ENCODE measurements at places on chromosomes 3 and 15. TPM values are rescaled to one million over a fixed set of nuclear protein-coding genes. Genes with fewer than 3 reads are reported as not detected.

DNA sequence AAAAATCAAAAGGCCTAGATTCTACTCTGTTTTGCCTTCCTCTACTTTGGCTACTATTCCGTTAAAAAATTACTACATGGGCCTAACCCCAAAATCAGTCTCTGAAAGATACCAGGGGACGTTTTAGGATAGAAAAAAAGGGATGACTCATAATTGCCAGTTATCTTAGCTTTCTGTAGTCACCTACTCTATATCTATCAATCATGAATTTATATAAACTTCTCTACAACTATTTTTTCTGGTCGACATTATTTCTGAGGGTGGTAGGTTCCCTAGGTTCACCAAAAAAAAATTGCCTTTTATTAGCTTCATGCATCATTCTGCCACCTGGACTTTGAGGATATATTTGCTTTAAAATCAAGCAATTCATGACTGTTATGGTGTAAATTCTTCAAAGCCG lies 36.5 kb downstream of the RAF1 start:
- DNase-seq, result no peak

DNA sequence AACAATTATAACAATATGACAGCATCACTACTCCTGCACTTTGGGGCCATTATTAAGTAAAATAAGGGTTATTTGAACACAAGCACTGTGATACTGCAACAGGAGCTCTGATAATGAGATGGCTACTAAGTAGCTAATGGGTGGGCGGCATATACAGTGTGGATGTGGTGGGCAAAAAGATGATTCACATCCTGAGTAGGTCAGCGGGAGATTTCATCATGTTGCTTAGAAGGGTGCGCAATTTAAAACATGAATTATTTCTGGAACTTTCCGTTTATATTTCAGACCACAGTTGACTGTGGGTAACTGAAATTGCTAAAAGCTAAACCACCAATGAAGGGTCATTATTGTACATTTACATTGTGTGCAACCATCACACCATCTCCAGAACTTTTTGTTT lies 42.3 kb downstream of the FBXO22 start:
- DNase-seq, result no peak

DNA sequence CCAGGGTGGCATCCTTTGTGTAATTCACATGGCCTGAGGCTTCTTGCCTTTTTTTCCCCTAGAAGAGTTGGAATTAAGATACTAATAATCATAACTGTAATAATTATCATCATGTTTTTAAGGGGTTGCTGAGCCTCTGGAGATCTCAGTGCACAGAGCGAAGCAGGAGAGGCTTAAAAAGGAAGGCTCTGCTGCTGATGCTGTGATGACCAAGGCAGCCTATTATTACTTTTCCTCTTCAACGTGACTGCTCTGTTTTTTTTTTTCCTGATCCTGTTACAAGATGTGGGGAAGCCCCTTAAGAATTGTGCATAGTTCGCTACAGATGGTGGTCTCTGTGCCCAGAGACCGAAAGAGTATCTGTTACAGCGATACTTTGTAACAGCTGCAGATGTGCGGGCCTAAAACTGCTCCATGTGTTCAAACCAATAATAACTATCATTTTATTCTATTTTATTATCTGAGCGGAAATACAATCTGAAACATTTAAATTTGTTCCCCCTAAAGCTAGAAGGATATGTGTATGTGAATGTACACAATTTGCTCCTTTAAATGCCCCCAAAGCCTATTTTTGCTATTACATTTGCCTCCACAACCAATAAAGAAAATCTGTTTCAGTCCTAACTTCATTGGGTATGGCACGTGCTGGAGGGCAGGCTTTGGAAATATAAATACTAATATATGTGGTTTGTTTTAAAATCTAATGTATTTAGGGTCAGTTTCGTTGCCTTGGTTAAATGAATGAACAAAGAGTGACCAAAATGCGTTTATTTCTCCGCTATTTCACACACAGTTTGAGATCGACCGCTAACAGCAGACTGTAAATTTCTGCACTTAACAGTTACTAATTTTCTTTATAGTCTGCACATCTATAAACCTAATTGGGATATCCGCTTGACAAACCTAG lies 4.6 kb downstream of the SHOX2 start:
- no peak for DNase-seq

DNA sequence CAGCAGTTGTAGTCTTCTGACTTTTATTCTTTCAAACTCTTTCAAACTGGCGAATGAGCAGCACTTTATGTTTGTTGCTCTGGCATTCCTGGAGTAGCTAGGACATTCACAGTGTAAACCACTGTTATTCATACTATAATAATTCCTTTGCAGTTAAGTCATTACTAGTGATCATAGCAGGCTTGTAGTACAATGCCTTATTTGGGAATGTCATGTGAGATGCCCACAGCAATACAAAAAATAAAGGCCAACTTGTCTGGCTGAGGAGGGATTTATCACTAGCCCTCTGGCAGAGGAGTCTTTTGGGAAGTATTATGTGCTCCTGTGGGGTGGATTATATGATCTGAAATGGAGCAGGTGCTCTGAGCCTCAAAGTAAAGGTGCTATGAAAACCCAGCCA lies 197.2 kb downstream of the VGLL3 start:
- no peak for DNase-seq

DNA sequence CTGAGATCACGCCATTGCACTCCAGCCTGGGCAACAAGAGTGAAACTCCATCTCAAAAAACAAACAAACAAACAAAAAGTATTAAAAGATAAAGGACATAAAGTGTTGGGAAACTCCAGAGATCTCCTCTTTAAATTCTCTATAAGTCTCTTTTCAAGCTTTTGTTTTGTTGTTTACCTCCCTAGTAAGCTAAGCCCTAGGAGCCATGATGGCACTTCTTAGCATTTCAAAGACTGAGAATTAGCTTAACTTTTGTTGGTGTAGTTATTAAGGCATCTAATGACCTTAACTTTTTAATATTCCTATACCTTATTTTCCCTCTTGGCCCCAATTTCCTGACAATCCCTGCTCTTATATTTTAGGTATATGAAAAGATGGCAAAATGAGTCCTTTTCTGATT lies 157.3 kb downstream of the ZNF609 start:
- DNase-seq, result no peak

The TYRO3 gene
- polyA plus RNA-seq, result 79.6 TPM

GRCh38 chr3:48064292-48064829 lies 48.1 kb upstream of the MAP4 start:
- no peak for DNase-seq

The FAM107A gene
- 55.5 TPM for polyA plus RNA-seq

The SLC12A8 gene
- polyA plus RNA-seq, result 5.2 TPM

GRCh38 chr15:99542828-99543227 lies 23.0 kb upstream of the MEF2A start:
- DNase-seq, result no peak

GRCh38 chr3:106093616-106094015 lies 224.8 kb upstream of the CBLB start:
- no peak for DNase-seq

DNA sequence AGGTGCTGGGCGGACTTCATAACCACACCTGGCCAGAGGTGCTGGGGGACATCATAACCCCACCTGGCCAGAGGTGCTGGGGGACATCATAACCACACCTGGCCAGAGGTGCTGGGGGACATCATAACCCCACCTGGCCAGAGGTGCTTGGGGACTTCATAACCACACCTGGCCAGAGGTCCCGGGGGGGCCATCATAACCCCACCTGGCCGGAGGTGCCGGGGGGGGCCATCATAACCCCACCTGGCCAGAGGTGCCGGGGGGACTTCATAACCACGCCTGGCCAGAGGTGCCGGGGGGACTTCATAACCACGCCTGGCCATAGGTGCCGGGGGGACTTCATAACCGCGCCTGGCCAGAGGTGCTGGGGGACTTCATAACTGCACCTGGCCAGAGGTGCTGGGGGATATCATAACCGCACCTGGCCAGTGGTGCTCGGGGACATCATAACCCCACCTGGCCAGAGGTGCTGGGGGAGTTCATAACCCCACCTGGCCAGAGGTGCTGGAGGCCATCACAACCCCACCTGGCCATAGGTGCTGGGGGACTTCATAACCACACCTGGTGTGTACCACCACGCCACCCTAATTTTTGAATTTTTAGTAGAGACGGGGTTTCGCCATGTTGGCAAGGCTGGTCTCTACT lies 10.7 kb upstream of the TUBGCP5 start:
- no peak for DNase-seq

The DGKG gene
- polyA plus RNA-seq, result 9.7 TPM

DNA sequence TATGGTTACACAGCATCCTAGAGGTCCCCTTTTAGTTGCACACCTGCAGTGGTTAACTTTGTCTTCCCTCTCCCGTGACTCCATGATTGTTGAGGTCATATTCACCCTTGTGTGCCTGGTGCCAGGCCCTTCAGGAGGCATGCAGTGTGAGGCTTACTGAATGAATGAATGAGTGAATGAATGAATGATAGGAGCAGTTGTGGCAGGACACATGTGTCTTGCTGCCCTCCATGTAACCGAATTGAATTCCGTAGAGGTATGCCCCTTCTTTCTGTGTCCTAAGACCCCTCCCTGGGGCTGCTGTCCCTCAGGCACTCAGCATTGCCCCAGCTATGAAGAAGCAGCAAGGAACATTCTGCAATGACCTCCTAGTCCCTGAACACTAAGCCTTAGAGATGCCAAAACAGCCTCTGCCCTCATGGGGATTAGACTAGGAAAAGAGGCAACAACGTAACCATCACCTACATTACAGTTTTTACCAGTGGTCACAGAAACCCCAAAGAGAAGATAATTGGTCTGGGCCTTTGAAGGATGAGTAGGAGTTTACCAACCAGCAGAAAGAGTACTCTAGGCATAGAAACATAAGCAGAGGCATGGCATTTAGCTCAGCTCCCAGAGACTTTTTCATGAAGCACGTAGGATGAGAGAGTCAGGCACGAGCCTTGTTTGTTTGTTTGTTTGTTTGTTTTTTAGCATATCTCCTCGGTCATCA lies 22.5 kb upstream of the CPNE9 start:
- no peak for DNase-seq

The GUCA1C gene
- polyA plus RNA-seq, result not detected

DNA sequence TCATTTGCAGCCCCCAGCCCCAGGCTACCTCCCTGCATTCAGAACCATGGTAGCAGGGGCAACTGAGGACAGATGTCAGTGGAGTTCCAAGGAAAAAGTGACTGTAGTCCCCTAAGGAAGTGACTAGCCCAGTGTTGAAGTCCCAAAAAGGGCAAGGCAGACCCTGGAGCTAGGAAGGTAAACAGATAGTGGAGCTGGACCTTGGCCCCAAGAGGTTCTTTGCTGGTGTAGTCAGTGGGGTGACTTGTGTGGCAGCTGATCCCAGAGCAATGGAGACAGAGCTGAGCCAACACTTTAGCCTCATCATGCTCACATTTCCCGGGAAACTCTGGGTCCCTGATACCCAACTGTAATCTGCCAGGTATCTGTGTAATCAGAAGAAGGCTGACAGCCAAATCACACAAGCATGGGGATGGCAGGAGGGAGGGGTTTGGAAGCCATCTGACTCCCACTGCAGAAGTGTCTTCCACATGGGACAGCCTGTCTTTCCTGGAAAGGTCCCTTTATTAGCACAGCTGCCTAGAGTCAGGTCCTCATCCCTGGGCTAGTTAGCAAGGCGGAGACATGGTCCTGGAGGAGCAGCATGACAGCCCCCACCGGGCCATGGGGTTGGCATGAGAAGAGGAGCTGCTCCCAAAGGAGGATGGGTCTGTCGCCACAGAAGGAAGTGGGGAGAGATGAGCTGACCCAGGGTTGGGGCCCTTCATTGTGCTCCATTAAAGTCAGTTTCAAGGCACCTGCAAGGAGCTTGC lies 39.8 kb downstream of the PXYLP1 start:
- no peak for DNase-seq

- no peak for DNase-seq
Observed at GRCh38 chr15:78353093-78353492, 12.9 kb downstream of the CRABP1 start.

- DNase-seq, result no peak
Observed at GRCh38 chr15:25860885-25861866, 2.0 kb downstream of the ATP10A start.

GRCh38 chr3:63818282-63819150 lies 583 bp upstream of the C3orf49 start:
- peak; percentile 94 for DNase-seq

DNA sequence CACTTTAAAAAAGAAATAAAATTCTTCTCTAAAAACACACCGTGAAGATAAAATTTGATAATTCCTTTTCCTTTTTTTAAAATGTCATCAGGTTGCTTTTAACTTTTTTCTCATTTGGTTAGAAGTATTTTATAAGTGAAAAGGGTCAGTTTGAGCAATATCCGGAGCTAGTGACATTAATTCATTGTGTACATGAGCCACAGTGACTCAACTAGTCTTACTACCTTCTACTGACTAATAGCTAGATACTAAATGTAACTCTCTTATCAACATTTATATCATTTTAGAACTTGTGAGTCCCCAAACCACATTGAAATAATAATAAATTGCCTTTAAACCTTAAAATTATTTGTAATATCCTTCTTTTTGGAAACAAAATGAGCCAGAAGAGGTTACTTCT lies 101.2 kb upstream of the ZBTB20 start:
- DNase-seq, result no peak

GRCh38 chr15:46129145-46129544 lies 494.3 kb downstream of the SQOR start:
- no peak for DNase-seq

- no peak for DNase-seq
Observed at GRCh38 chr3:72625602-72626337, 222.5 kb downstream of the SHQ1 start.

The GOLGA8T gene
- polyA plus RNA-seq, result 0.40 TPM

GRCh38 chr3:186070133-186070532 lies 38.8 kb downstream of the ETV5 start:
- DNase-seq, result no peak

GRCh38 chr15:42065468-42065867 lies 28.9 kb downstream of the PLA2G4D start:
- DNase-seq, result no peak

The GOLGA8N gene
- 13.5 TPM for polyA plus RNA-seq

- no peak for DNase-seq
Observed at GRCh38 chr3:101814835-101815234, 34.5 kb upstream of the NFKBIZ start.

DNA sequence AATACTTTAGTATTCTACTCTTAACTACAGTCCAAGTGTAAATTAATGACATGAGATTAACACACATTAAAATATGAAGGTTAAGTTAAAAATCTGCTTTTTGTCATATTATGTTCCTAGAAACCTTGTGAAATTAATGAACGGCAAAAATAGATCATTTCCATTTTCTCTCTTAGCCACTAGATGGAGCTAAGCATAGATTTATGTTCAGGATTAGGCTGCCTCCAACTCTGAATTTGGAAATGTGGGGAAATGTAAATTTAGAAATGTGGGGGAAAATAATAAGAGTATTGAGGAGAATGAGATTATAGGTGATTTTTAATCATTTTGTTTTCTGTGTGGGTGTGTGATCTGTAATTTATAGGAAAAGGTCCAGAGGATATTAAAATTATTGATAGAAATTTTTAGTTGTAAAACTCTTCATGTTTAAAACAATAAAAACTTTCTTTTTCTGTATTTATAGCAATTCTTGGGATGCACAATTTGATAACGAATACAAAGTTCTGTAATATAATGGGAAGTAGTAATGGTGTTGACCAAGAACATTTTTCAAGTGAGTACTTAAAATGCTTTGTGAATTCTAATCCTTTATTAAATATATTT lies 59.2 kb downstream of the TMOD3 start:
- DNase-seq, result peak; percentile 63

- peak; percentile 16 for DNase-seq
Observed at GRCh38 chr3:42572278-42572677, 9.5 kb downstream of the SEC22C start.

The INSYN1 gene
- polyA plus RNA-seq, result 127 TPM

The GOLGA6L4 gene
- 24.7 TPM for polyA plus RNA-seq
